ENCODE measurements at places on chromosomes 2 and 18.

GRCh38 chr2:121483021-121483420, 47.7 kb upstream of the RNU4ATAC start:
- DNase-seq, result no peak

- no peak for DNase-seq
These were observed 7.4 kb upstream of the DUSP19 start for GRCh38 chr2:183070942-183071844.

GRCh38 chr2:213238753-213239495, 45.3 kb upstream of the SPAG16 start:
- no peak for DNase-seq

- no peak for DNase-seq
These were observed 98.0 kb downstream of the DDX1 start for GRCh38 chr2:15689654-15690053.

DNA sequence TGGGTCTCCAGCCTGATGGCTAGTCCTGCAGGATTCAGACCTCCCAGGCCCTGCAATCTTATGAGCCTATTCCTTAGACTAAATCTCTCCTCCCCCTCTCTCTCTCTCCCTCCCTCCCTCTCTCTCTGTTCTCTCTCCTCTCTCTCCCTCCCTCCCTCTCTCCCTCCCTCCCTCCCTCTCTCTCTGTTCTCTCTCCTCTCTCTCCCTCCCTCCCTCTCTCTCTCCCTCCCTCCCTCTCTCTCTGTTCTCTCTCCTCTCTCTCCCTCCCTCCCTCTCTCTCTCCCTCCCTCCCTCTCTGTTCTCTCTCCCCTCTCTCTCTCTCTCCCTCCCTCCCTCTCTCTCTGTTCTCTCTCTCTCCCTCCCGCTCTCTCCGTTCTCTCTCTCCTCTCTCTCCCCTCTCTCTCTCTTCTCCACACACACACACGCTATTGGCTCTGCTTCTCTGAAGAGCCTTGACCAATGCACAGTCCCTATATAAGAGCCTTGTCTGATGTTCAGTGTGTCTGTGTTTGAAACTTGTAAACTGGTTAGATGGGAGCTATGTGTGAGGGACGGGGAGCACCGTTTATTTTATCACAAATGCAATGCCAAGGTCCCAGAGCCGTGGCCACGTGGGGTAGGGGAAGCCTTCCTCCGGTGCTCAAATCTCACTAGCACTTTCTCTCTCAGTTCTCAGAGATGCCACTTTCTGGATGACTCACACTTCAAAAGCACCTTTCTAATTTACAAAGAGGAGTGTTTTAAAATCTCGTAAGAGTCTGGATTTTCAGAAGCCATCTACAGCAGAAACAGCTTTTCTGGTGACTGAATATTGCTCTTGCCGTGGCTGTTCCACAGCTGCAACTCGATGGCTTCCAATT, 9.4 kb upstream of the PRLH start:
- no peak for DNase-seq

DNA sequence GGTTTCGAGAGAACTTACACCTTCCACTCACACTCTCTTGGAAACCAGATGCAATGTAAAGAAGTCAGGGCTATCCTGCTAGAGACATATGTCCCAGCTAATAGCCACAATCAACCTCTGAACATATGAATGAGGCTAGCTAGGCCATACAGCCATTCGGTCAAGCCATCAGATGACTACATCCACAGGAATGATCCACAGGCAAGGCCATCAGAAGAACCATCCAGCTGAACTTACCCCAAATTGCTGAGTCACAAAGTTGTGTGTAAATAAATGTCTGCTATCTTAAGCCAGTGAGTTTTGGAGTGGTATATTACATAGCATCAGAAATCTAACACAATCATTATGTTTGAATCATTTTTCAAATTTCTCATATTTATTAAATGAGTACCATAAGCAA, 5.2 kb upstream of the SPAST start:
- no peak for DNase-seq

DNA sequence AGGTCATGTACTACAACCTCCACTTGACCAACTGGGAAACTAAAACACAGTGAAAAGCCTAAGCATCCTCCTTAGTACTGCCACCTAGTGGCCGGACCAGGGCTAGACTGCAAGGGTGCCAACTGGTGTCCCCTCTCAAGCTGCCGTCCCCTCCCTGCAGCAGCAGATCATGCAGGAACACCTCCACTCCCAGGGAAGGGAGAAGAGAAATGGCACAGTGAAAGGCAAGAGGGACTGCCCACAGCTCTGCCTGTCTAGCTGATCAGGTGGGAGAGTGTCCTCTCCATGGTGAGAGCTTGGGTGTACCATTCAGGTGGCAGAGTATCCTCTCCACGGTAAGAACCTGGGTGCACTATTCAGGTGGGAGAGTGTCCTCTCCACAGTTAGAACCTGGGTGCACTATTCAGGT, 78.1 kb downstream of the AAK1 start:
- peak; percentile 69 for DNase-seq

DNA sequence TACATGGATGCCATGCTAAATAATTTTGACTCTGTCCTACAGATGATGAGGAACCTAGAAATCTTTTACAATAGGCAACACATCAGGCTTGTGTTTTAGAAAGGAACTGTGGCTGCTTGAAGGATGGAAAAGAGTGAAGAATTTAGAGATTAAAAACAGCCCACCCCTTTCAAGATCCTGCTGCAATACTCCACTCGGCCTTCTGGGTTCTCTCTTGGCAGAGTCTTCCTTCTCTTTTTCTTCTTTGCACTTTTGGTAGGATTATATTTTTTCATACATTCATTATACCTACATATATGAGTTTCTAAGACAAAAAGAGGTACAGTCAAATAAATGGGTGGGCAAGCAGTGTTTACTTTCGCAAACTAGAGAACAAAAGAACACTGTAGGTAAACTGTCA, 474.3 kb downstream of the ERBB4 start:
- DNase-seq, result no peak

- no peak for DNase-seq
These were observed 762.3 kb upstream of the ID2 start for GRCh38 chr2:7919510-7919909.

- DNase-seq, result no peak
These were observed 495.6 kb downstream of the TMX3 start for GRCh38 chr18:68219274-68219673.

DNA sequence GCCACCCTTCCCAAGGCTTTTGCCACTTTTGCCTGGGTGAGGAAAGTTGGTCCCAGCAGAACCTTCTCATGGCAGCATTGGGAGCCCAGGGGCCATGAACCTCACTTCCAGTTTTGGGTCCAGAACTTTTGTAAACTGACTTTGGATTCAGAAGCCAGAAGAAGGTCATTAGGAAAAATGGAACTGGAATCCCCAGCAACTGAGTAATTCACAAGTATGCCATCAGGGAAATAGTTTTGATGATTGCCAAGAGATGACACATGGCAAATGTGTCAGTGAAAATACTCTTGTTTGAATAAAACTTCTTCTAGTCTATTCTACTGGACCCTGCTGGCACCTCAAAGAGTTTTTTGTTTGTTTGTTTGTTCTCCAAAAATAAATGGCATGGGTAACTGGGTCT, 203.7 kb downstream of the SETBP1 start:
- no peak for DNase-seq

- no peak for DNase-seq
These were observed 909 bp upstream of the NRXN1 start for GRCh38 chr2:51032751-51033330.

GRCh38 chr2:8422450-8422800, 259.4 kb upstream of the ID2 start:
- DNase-seq, result no peak

DNA sequence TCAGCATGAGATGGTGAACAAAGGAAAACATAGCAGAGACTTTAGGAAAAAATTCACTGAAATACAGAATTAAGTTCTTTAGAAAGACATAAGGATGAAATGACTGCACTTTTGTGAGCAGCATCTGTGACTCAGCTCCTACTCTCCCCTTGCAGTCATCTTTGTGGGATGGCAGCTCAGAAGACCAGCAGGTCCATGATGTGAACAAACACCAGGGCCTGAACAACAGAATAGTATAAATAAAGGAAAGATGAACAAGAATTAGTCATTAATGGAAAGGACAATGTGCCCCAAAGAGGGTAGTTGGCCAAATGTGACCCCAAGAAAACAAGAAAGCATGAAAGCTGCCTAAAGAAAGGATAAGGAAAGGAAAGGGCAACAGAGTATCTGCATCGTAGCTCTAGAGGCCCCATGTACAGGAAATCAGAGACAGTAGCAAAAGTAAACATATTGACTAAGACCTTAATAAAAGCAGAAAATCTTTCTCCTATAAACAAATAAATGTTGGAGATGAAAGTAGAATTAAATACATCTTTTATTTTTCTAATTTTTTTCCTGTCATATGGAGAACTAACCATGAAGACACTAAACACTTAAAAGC, 318.0 kb downstream of the ZEB2 start:
- no peak for DNase-seq

DNA sequence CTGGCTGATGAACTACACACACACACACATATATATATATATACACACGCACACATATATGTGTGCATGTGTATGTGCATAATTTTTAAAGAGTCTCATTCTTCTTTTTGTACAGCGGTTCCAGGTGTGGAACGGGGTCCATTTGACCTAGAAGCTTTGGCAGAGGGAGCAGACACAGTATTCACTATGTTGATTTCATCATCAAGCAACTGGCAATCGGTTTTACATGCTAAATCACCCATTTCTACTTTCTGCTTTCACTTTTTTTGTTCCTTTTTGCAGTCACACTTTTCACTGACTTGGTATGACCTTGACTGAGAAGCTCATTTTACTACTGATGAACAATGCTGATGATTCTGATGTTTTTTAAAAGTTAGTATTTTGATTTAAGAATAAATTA, 63.0 kb upstream of the PGAP1 start:
- DNase-seq, result no peak

DNA sequence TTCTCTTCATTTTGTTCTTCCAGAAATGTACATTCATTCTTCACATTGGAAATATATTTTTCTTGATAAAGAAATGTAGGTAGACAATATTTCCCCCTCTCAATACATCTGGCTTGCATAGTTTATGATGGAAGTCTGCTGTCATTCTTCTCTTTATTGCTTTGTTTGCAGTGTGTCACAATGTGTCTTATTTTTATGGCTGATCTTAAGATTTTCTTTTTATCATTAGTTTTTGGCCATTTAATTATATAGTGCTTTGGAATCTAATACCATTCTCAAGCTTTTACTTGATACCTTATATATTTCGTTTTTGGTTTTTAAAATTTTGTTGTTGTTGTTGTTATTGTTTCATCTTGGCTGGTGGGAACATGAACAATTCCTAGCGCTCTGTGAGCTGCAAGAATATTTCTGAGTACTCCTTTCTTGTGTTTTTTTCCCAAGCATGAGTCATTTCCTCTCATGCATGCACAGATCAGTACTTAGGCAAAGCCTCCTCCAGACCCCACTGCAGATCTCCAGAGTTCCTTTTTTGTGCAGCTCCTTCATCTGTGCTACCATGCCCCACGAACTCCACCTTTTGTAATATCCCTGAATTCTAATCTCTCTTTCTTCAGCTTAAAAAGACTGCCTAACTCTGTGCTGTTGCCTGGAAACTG, 13.7 kb upstream of the MMADHC start:
- DNase-seq, result no peak

DNA sequence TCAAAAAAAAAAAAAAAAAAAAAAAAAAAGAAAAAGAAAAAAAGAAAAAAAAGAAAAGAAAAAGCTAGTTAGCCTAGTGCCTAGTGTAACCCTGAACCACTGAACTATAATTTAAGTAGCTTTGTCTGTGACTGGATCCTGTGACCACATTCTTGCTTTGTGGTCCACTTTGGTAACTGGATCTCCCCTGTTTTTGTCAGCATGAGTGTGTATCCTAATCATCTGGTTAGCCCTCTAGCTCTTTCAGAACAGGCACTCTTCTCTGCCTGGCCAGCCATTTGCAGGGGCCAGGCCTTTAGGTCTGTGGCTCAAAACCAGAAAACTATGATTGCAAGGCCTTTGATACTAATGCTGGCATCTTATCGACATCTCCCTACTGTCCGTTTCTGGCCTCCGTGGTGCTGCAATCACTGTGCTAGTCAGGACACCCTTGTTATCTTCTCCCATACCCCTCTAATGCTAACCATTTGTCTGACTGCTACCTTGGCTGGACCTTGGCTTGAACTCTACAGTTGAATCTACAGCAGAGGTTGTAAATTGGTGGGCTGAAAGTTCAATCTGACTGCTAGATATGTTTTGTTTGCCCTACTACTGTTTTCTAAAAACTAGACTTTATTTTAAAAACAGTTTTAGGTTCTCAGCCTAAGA, 40.5 kb downstream of the RBKS start:
- no peak for DNase-seq

DNA sequence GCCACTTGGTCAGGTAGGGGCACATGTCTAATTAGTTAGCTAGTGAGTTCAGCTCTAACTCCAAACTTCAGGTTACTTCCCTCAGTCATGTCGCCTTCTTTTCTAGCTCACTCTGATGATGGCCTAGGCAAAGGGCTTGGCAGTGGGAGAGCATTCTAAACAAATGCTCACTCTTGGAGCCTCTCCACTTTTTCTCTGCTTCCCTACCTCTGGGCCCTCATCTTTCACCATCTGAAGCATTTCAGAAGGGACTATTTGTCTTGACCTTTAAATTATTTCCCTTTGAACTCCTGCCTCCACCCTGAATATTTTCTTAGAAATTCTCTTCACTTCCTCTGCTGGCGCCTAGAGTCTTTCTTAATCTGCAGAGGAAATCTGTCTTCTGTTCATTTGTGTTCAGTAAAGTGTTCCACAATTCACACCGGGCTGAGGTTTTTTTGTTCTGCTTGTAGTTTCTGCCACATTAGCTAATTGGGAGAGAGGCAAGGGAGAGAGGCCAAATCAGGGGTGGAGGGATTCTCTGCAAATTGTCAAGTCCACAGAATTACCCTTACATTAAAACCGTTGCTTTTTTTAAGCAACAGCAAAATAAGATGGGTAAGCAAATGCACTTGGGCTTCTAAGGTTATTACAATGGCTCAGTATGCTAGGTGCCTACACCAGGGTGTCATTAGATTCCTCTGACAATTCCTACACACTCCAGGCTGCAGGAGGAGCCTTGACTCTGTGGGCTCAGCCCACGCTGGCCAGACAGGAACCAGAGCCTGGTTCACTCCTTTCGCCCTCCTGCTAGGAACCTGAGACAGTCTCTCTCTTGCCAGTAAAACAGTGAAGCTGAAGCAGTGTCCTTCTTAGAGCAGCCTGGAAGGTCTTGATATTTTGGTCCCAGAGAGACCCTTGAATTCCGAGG, 5.5 kb downstream of the MSGN1 start:
- DNase-seq, result no peak

DNA sequence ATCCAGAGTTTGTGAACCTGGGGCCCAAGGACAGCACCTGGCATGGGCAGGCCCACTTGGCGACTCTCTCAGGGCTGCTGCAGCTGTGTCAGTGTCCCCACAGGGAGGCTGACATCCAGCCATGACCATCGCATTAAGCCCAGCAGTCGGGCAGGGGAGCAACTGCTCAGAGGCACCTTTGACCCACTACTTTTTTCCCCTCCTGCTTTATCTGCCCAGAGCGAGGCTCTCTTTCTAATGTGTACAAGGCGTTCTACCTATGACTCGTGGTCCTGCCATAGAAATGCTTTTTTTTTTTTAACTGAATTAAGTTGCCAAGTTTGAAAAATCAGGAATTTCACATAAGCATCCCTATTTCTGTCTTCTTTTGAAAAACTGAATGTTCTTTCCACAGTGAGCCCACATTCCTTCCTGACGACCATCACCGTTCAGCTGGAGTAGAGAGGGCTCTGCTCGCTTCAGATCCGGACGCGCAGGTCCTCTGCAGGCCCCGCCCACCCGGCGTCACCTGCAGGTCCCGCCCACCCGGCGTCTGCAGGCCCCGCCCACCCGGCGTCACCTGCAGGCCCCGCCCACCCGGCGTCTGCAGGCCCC, 403 bp upstream of the CLUL1 start:
- no peak for DNase-seq

GRCh38 chr18:54466248-54467005, 108.7 kb downstream of the C18orf54 start:
- DNase-seq, result no peak

- no peak for DNase-seq
These were observed 81.1 kb upstream of the CD302 start for GRCh38 chr2:159879051-159879604.
